ENCODE measurements at places on chromosomes 5 and 9.

- no peak for DNase-seq
Observed at GRCh38 chr5:125409234-125409860, 662.9 kb upstream of the ZNF608 start.

DNA sequence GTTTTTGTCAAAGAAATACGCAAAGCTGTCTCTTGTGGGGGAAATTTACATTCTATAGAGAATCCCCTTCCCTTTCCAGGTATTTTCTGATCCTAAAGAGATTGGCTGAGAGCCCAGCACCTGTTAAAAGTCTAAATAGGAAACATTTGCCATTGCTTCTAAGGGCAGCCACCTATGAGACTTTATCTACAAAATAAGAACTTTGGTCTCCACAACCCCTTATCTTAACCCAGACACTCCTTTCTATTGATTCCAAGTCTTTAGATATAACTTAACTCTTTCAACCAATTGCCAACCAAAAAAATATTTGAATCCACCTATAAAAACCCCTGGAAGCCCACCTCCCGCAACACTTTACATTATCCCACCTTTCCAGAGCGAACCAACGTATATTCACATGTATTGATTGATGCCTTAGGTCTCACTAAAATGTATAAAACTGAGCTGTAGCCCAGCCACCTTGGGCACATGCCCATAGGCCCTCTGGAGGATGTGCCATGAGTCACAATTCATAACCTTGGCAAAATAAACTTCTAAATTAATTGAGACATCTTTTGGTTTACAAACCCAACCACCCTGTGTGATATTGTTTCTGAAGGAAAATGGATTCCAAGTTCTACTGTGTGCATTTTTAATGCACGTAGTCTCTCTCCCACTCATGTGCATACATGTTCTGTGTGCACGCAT is 211.4 kb downstream of the GAS1 start:
- DNase-seq: no peak

DNA sequence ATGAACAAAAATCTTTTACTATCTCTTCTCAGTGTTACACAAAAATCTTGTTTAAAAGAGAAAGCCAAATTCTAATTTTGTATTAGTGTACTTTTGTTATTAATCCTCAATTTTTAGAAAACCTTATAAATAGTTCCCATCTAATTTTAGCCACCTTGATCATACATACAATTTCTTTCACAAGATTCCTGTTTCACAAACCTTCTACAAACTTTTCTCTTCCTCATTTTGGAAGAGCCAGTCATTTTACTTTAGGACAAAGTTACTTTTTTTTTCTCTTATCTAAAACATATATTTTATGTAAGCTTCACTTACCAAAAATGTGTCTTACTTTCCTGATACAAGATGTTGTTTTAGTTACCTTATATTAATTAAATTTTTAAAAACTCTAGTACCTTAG is 161.3 kb downstream of the YIPF5 start:
- DNase-seq: no peak

GRCh38 chr9:127921557-127922120 is 4.8 kb upstream of the ST6GALNAC4 start:
- DNase-seq: peak; percentile 53

DNA sequence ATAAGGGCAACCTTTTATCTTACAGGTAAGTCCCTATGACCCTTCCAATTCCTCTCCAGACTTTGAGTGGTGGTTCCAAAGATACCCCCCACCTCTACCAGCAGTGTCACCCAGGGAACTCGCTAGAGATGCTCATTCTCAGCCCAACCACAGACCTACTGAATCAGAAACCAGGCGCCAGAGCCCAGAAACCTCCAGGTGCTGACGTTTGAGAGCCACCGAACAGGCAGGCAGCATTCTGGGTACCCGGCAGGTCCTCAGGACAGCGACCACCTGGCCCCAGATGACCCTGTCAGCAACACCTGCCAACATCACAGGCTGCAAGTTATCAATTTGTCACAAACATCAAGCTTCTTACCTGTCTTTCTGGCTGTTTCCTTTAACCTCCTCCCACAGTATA is 19.5 kb downstream of the RAPGEF1 start:
- no peak for DNase-seq

DNA sequence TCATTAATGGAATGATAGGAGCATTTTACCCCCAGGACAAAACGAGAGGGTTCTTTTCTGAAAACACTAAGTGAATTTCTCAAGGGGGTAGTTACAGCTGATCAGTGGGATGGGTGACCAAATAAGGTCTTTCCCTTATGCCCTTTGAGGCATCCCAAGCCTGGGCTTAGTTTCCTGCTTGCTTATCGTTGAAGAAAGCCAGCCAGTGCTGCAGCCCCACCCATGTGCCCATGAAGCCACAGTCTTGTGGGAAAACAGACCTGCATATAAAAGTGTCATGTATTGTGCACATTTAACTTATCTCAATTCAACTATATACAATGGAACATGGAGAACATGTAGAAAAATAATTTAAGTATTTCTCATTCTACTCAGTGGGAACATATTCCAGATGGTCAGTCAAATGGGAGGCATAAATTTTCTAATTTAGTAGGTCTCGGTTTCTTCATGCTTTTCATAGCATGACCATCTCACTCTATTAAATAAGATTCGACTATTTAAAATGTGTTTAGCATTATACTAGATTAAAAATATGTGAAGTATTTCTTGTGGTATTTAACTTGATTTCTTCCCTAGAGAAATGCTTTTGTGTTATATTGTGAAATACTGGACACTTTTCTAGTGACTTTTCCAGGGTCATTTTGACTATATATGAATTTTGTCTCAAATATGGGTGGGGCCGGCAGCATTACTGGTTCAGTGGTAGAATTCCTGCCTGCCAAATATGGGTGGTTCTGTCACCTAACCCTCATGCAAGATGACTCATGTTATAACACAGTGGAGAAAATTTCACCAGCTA is 189.7 kb upstream of the SGCD start:
- DNase-seq: no peak

DNA sequence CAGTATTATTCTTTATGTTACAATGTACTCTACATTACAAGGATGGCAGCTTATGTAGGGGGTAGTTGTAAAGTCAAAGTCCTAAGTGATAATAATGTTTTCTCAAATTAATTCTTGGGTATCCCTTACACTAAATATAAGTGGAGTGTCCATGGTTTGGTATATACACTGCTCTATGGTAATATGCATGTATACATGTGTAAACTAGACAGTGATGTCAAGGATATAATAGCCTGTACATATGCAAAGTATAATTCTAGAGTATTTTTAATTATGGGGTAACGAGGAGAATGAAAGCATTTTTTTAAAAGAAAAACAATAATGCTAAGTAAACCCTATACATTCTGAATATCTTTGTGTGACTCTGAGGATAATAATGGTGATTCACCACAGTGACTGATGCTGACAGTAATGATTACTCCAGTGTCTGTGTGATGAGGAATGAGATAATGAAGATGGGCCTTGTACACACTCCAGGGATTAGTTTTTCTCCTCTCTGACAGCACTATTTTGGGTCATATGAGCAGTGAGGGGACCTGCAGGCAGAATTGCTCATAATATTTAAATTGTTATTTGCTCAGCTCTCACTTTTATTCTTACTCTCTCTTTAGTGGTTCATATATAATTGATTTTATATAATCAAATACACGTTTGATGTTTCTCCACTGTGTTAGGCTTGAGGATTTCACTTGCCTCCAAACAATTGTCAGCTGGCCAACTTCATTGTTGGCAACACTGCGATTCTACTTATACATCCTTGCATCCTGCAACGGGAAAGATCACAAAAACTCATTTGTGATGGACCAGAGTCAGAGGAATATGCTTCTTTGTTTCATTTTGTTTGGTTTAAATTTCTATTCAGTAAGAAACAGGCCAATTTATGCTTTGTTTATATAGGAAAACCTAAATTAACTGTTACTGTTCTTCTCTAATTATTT is 88.2 kb downstream of the NREP start:
- DNase-seq: no peak

DNA sequence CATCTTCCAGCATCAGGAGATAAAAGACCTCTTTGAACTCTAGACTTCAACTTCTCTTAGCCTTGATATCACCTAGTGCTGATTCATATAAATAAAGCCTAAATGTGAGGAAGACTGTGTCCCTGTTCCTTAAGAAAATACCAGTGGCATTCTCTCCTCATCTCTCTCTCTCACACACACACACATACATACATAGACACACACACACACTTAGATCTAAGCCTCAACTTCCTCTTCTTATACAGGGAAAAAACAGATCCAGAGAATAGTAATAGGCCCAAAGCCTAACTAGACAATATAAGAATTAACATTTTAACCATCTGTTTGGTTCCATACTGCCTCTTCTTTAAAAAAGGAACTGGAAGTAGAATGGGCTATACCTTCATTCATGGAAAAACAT is 195.3 kb upstream of the NR4A3 start:
- DNase-seq: no peak

DNA sequence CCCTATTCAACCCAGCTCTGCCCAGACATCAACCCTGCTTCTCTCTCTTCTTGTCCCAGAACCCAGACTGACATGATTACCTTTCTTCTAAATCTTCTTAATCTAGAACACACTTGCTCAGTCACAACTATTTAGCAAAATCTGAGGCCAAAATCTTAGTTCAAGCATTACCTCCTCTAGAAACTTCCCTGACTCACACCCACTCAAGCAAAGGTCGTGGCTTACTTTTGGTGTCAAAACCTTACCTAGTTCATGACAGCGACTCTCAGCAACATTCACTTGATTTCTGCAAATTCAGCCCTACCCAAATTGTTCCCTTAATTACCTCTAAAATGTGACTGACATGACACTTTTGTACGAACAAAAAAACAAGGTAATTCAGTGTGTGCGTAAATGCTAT is 130.2 kb downstream of the TLE1 start:
- DNase-seq: no peak

Measured in NCI-H2171 treated with DMSO at 0.1 percent for 48 hours (cell line).